Heart right ventricle (tissue), 16 donors: ENCODE measurements at places on chromosomes 2 and 18. TPM values are rescaled to one million over a fixed set of nuclear protein-coding genes. Genes with fewer than 3 reads are reported as not detected.

CYB5A gene
- 121 TPM for total RNA-seq

AQP4 gene
- 23.5 TPM for total RNA-seq

FOXD4L1 gene
- not detected for total RNA-seq

AMER3 gene
- total RNA-seq: not detected

DNAJC5G gene
- total RNA-seq: 2.0 TPM

ADAM23 gene
- total RNA-seq: 54.6 TPM

GDF7 gene
- 0.98 TPM for total RNA-seq

HRH4 gene
- total RNA-seq: 0.15 TPM

ZNF521 gene
- 14.1 TPM for total RNA-seq

FIGN gene
- 15.8 TPM for total RNA-seq

POTEC gene
- total RNA-seq: not detected

BMP10 gene
- total RNA-seq: not detected

TET3 gene
- total RNA-seq: 2.3 TPM

IL36B gene
- total RNA-seq: not detected

UGT1A1 gene
- total RNA-seq: not detected

SCG2 gene
- not detected for total RNA-seq

EVX2 gene
- total RNA-seq: not detected

HOXD1 gene
- not detected for total RNA-seq

ZSWIM2 gene
- not detected for total RNA-seq
